ENCODE measurements at places on chromosomes 7 and 10.

DNA sequence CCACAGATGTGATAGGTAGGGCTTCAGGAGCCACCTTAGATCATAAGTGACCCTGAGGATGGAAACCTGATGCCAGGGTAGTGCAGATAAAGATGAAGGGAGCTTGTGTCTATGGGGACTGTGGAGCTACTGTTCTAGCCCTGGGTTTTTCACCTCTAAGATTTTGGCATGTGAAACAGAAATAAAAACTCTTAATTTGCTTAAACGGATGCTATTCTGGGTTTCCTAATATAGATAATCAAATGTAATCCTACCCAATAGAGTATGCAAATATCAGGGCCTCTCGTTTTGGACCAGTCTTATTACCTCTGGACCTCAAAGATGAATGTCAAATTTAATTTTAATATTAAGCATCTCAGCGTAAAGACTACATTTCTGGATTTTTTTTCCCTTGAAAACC is 49.3 kb downstream of the ABCB4 start:
- DNase-seq, result no peak

- DNase-seq, result no peak
Measured at GRCh38 chr7:75888464-75889222, 9.8 kb downstream of the RHBDD2 start.

- no peak for DNase-seq
Measured at GRCh38 chr7:84152995-84153394, 41.6 kb downstream of the SEMA3A start.

DNA sequence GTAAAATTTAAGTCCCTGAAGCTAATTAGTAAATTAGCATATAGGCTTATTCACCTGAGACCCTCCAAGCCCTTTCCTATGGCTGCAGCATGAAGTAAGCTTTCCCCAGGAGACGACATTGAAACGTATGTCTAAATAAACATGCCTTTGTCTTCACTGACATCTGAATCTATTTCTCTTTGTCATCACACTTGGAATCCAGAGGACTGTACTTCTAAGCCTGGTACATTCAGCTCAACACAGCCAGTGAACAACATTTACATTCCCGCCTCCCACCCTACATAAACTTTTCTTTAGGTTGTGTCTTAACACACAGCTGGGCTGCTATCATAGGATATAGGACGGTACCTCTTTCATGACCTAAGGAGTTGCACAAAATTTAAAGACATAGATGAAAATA is 414.4 kb downstream of the SFMBT2 start:
- DNase-seq, result no peak

GRCh38 chr7:31741852-31742251 is 54.8 kb downstream of the PPP1R17 start:
- DNase-seq, result no peak

DNA sequence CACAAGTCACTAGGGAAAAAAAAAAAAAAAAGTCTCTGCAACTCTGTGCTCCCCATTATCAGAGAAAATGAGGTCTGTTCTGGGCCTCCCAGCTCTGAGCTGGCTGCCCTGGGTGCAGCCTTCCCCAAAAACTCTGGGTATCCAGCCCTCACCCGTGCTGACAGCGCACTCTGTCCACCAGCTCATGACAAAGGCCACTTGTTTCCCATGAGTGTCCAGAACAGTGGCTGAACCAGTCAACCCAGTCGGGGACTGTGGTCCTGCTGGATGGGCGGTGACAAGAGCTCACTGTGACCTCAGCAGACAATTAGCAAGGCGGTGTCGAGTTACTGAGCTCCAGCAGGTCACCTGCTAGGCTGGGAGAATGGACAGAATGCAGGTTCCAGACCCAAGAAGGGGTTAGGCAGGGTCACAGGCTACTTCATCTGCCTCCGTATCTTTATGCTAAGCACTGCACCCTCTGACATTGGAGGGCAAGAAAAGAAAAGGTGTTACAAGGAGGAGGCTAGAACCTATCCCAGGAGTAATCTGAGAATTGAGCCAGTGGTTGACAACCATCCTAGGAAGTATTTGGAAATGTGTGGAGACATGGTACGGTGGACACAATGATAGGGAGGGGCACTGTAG is 37.2 kb downstream of the DLG5 start:
- no peak for DNase-seq

DNA sequence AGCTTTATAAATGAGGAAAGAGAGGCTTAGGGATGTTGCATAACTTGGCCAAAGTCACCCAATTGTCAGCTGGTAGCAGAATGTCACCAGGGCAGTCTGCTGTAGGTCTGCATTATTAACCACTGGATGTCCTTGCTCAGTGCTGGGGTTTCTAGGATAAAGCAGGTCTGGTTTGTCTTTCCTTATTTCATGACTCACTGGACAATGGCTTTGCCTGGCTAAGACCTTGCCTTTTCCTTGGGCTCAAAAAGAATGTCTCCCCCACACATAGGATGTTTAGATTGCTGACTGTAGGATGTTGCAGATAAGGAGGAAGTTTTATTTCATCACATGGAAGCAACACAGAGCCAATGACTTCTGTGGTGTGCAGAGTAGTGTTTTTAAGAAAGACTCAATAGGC is 29.4 kb downstream of the WDFY4 start:
- DNase-seq, result no peak

GRCh38 chr10:121138112-121138860 is 287.1 kb downstream of the WDR11 start:
- no peak for DNase-seq

GRCh38 chr7:76260171-76260703 is 42.2 kb upstream of the HSPB1 start:
- peak; percentile 72 for DNase-seq

- DNase-seq, result no peak
Measured at GRCh38 chr7:158586499-158587161, 993 bp downstream of the PTPRN2 start.

DNA sequence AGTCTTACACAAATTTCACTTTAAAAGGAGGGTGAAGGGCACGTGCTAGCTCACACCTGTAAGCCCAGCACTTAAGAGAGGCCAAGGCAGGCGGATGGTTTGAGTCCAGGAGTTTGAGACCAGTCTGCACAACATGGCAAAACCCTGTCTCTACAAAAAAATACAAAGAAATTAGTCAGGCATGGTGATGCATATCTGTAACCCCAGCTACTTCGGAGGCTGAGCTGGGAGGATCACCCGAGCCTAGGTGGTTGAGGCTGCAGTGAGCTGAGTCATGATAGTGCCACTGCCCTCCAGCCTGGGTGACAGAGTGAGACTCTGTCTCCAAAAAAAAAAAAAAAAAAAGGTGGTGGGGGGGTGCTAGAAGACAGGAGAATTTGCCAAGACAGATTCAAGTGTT is 237.3 kb upstream of the KLF14 start:
- DNase-seq, result no peak

DNA sequence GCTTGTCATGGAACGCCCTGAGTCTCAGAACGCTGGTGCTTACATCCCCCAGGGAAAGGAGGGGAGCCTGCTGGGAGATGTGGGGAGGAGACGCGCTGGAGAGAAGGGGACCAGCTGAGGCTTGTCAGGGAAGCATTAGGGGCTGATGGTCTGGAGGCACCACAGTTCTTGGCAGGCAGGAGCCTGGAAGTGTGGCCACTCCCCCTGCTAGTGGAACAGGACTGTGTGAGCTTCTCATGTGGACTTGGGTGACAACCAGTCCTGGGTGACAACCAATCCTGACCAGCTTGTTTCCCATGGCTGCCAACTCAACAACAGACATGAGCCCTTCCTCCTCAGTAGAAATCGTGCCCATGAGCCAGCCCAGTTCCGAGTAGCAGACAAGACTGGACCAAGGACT is 87.8 kb downstream of the SPDYE5 start:
- DNase-seq, result no peak

- no peak for DNase-seq
Measured at GRCh38 chr7:119733127-119733879, 539.7 kb upstream of the KCND2 start.

- no peak for DNase-seq
Measured at GRCh38 chr7:105794741-105795729, 81.4 kb downstream of the ATXN7L1 start.

GRCh38 chr7:38681882-38682281 is 50.7 kb upstream of the AMPH start:
- peak; percentile 87 for DNase-seq

- DNase-seq, result no peak
Measured at GRCh38 chr10:100997360-100998182, 2.0 kb upstream of the LZTS2 start.

DNA sequence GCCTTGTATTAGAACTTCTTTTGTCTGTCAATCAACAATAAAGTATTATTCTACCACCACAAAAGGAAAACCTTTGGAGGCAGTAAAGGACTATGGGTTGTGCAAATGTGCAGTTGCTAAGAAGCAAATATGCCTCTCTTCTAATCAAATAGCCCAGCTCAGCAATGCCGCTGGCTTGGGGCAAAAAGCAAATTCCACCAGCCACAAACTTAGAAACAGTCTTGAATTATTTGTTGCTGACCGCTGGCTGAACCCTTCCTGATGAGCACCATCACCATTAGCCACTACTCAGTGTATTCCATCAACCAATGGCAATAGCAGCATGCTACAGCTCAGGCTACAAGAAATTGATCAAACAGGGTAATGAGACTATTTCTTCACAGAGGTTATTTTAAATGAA is 51.0 kb downstream of the SKAP2 start:
- DNase-seq, result no peak

GRCh38 chr10:2604891-2605290 is 462.5 kb upstream of the PFKP start:
- DNase-seq, result no peak

GRCh38 chr7:92798517-92799249 is 37.7 kb downstream of the CDK6 start:
- no peak for DNase-seq

DNA sequence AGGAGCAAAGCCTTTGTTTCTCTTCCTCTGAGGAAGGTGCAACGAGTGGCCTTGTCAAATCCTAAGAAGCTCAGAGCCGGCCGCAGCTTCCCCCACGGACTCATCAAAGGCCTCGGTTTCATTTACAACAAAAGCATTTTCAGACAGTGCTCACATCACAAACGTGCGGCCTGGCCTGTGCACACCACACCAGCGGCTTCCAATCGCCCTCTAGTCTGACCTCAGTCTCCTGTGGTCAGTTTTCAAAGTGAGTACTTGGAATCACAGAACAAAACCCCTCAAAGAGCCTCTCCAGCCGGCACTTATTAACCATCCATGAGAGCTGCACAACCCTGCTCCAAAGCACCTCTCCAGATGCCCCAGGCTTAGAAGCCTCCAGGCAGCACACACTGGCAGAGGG is 3.3 kb downstream of the RADIL start:
- no peak for DNase-seq

- DNase-seq, result no peak
Measured at GRCh38 chr10:69515699-69516259, 57.4 kb downstream of the NEUROG3 start.

GRCh38 chr7:2477447-2478398 is 1.5 kb upstream of the GRIFIN start:
- DNase-seq, result no peak

DNA sequence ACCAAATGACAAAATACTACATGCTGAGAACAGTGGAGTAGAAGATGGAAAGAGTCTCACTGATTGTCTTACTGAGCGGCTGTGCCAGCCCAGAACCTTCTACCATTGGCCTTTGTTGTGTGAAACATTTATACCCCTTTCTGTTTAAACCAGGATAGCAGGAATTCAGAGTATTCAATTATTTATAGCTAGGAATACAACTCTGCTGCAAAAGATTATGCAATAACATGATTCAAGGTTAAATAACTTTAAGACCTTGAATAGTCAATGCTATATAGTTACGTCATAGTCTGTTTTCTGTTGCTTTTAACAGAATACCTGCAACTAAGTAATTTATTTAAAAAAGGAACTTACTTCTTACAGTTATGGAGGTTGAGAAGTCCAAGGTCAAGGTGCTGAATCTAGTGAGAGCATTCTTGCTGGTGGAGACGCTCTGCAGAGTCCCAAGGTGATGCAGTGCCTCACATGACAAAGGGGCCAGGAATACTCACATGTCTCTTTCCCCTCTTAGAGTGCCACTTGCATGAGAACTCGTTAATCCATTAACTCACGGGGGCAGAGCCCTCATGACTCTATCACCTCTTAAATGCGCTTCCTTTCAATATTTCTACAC is 371.8 kb downstream of the MDFIC start:
- no peak for DNase-seq
